Sigmoid colon (tissue), 7 donors: ENCODE measurements at places on chromosomes 1 and 21. TPM values are rescaled to one million over a fixed set of nuclear protein-coding genes. Genes with fewer than 3 reads are reported as not detected.

ALX3 gene
- not detected for total RNA-seq

GRCh38 chr1:62597281-62597680 lies at the start of gene ANGPTL3:
Gene ANGPTL3 (plus strand): TSS chr1:62597520. CDS start chr1:62597567, 47 bp downstream.
- DNase-seq = no peak

DNA sequence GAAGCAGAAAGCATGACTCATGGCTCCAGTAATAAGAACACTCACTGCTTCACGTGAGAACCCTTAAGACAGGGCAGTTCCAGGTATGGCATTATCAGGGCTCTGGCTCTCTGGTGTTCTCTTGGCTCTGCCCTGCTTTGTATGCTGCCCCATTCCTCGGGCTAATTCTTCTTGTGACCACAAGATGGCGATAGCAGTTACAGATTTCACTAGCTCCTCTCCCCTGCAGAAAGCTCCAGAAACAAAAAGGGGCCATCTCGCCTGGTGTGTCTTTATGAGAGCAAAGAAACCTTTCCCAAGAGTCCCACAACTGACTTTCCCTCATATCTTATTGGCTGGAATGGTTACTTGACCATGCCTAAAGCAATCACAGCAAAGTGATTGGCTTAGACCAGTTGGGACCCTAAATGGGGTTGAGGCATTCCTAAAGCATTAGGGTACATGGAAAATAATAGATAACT lies 60.1 kb downstream of the F3 start:
- peak; percentile 62 for DNase-seq

GRCh38 chr1:209485167-209485566 lies 98.3 kb upstream of the CAMK1G start:
- DNase-seq = no peak

DNA sequence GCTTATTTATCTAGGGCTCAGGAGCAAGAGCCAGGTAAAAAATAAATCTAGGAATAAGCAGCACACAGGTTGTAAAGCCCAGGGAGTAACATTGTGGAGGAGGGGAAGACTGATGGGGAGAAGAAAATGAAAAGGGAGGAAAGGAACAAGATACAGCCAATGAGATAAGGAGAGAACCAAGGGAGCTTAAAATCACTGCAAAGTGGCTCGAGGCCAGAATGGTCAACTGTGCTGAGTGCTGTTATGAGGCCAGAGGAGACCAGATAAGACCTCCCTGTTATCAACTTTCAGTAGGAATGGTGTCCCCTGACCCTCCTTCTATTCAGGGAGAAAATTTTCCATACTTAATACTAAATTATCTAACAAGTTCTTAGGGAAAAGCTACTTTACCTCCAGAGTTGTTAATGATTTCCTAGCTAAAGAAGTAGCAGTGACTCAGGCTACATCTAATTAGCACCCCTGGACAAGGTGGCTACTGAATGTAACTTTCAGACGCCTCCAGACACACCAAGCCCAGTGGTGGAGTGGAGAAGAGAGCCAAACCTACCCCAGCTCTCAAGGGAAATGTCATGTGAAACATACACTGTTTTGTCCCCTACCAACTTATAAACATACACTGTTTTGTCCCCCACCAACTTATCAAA lies 25.5 kb downstream of the ENAH start:
- no peak for DNase-seq

GRCh38 chr1:204885790-204886189 lies 15.1 kb downstream of the NFASC start:
- DNase-seq = no peak
